ENCODE measurements at places on chromosomes 6 and 20.

GRCh38 chr6:134888316-134888715 lies 61.6 kb downstream of the ALDH8A1 start:
- DNase-seq, result no peak

GRCh38 chr6:56868687-56869086 lies 86.2 kb upstream of the BEND6 start:
- DNase-seq, result no peak

GRCh38 chr6:34638834-34639736 lies 57.5 kb downstream of the ILRUN start:
- DNase-seq, result no peak

DNA sequence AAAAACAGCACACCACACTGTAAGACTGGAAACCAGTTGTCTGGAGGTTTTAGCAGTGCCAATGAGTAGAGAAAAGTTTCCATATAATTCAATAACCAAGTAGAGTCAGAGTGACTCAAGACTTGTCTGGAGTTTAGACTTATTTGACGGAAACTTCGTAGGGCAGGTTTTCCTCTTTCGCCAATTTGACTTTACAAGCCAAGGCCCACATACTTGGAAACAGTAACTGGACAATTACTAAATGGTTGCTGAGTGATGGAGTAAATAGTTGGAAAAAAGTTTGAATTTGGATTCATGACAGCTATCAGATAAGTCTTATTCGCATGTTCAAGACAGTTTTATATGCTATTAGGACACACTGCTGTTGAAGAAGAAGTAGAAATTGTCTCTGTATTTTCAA lies 48.1 kb upstream of the CTAGE9 start:
- DNase-seq, result no peak

- no peak for DNase-seq
These were observed 125.9 kb downstream of the CDK19 start for GRCh38 chr6:110689275-110689935.

GRCh38 chr6:28980137-28980851 lies 24.8 kb downstream of the ZNF311 start:
- DNase-seq, result no peak

DNA sequence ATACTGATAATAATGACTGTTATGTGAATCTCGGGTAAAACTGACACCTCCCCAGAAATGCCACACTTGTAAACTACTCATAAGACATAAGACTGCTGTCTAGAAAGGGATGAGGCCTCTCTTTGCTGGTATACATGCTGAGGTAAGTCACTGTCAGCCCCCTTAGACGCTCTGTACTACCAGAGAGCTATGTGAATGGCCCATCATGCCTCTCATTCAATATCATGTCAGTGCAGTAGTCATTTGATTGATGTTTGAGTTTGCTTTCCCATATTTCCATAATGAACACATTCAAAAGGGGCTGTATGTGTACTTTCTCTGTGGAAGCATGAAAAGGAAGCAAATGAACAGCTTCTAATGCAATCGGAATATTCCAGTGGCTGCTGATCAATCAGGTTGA lies 119.4 kb upstream of the AGPAT4 start:
- DNase-seq, result no peak

- no peak for DNase-seq
These were observed 17.9 kb downstream of the PERP start for GRCh38 chr6:138089325-138089724.

DNA sequence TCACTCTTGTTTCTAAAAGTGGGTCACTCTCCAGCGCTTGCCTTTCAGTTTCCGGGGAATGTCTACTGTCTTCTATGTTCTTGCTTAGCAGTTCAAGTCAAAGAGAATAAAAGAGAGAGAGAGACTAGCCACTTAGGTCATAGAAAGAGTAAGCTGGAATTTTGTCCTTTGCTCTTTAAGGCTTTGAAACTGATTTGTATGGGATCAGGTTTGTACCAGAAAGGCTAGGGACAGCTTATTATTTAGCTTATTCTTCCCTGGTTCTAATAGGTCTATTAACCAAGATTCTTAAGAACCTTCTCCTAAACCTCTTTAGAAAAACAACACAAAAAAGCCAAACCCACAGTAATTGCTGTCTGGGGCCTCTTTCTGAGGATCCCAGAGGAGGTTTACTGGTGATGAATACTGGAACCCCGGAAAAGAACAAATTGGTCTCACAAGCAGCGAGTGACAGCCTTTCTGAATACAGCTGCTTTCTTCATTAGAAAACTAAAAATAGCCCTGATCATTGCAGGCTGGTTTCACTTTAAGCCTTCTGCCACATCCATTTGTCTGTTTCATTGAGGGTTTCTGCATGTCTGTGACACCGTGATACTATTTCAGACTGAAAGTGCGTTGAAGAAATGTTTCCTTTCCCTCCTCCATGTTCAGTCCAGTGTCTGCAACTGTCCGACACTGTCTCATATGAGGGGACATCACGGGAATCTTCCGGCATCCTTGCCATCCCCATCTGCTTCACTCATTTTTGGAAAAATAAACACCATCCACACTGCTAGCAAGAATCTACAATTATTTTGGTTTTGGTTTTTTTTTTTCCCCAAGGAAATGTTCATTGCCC lies 75.1 kb upstream of the ATXN1 start:
- DNase-seq, result no peak

DNA sequence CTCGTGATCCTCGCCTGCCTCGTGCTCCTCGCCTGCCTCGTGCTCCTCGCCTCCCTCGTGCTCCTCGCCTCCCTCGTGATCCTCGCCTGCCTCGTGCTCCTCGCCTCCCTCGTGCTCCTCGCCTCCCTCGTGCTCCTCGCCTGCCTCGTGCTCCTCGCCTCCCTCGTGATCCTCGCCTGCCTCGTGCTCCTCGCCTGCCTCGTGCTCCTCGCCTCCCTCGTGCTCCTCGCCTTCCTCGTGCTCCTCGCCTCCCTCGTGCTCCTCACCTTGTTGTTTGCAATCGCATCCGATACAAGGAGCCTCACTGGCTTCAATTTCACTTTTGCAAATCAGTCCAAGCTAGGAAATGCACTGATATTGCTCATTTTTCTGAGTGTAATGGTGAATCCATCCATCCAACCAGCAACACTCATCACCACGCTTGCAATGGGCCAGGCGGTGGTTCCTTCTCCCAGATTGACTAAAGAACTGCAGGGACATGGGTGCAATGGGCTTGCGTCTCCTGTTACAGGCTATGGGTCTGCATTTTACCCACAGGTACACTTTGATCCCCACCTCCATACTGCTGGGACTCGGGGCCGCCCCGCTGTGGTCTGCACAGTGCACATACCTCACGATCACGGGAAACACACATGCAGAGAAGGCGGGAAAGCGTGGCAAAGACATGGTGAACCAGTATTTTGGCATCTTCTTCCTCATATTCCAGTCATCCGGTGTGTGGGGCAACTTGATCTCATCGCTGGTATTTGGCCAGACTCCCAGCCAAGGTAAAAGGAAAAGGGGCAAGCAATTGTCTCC lies 4.6 kb downstream of the UNC93A start:
- DNase-seq, result no peak

GRCh38 chr6:145731447-145731846 lies 3.9 kb downstream of the EPM2A start:
- peak; percentile 5 for DNase-seq

DNA sequence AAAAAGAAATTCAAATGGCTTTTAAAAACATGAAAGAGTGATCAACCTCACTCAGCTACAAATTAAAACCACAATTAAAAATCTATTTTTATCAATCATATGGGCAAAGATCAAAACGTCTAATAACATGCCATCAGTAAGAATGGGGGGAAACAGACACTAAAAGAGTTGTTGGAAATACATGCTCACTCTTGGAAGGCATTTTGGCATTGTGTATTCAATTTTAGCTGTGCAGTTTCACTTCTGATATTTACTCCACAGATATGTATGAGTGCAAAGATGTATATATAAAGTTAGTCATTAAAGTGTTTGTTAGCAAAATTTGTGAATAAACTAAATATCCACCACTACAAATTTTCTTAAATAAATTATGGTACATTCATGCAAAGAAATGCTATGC lies 112.3 kb upstream of the TOP1 start:
- no peak for DNase-seq

- no peak for DNase-seq
These were observed 41.0 kb upstream of the RAB23 start for GRCh38 chr6:57262901-57263694.

GRCh38 chr6:71395731-71396409 lies 107.3 kb downstream of the OGFRL1 start:
- DNase-seq, result no peak

- no peak for DNase-seq
These were observed 93.7 kb downstream of the TULP4 start for GRCh38 chr6:158405933-158406332.

DNA sequence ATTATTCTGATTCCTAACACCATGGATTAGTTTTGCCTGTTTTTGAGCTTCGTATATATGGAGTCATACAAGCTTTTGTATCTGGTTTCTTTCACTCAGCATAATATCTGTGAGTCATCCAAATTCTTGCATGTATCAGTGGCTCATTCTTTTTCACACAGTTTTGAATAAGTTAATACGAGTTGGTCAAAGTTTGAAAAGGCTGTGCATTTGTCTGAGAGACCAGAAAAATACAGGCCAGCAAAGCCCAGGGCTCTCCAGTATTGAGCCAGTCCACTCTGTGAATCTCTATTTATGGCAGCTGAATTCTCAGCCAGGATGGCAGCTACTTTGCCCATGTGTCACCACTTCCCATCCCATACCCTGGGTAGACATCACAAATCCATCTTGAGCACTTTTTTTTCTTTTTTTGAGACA lies 7.2 kb upstream of the CHMP4B start:
- DNase-seq, result no peak

DNA sequence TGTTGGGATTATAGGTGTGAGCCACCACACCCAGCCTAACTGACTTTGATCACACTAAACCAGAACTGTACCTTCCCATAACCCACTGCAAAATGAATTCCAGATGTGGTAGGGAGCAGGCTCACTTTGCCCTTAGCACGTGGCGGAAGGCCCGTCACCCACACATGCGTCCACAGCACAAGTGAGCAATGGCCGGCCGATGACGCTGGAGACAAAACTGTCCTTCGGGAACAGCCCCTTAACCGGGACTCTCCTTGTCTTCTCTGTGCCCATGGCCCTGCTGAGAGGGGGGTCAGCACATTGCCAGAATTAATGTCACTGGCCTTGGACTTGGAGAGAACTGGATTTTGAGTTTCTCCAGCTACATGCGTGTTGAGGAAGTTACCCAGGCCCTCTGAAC lies 107.2 kb downstream of the TOX2 start:
- DNase-seq, result no peak

DNA sequence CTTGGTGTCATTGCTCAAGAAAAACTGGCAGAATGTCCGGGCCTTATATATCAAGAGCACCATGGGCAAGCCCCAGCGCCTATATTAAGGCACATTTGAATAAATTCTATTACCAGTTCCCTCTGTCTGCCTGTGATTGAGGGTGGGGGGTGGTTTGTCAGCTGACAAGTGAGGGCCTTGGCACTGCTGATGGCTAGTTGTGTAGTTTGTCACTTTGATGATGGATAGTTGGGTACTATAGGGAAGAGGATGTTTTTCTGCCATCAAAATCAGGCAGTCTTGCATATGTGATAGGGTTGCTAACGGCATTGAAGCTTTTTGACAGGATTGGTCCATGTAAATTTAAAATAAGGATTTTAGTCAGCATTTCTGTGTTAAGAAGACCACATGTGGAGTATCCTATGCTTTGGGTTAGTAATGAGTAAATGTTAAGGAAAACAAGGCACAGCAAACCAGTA lies 2.5 kb downstream of the RPL10A start:
- DNase-seq, result no peak

GRCh38 chr6:32215617-32216016 lies 8.2 kb downstream of the NOTCH4 start:
- DNase-seq, result no peak

- no peak for DNase-seq
These were observed 26.9 kb downstream of the STK35 start for GRCh38 chr20:2128542-2128941.

DNA sequence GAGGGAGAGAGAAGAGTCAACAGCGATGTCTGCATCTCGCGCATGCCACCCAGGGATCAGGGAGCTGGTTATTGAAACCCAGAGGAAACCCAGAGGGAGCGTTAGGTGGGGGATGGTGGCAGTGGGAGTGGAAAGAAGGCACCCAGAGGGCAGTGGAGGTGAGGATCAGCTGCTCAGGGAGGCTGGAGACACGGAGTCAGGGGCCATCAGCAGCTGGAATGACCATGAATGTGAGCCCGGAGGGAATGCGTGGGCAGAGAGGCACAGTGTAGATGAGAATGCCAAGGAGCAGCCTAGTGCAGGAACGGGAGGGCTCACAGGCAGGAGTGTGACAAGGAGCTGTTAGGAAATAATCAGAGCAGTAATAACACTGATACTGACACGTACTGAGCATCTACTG lies 36.2 kb downstream of the RSPO4 start:
- no peak for DNase-seq

GRCh38 chr20:40547483-40548091 lies 141.4 kb downstream of the MAFB start:
- DNase-seq, result no peak

DNA sequence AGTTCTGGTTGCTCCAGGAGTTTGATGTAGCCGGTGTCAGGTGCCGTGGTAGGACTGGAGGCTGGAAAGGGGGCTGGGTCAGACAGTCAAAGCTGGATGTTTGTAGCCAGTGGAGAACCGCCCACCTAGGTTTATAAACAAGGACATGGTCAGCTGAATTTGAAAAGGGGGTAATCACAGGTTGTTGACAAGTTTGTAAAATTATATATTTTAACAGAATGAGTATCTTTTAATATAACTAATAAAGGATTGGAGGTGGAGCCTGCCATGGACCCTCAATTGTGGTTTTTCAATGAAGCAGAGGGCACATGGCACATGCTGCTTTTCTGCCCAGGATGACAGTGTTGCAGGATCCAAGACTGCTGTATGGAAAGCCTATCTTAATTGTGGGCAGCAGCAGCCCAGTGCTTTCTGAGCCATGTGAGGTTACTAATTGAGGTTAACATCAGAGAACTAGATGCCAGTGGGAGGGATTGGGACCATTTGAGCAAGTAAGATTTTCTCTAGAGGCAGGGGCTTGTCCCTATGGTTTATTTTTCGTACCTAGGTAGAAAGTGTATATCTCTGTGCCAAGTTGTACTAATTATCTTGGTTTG lies 9.7 kb downstream of the HECA start:
- DNase-seq, result no peak

DNA sequence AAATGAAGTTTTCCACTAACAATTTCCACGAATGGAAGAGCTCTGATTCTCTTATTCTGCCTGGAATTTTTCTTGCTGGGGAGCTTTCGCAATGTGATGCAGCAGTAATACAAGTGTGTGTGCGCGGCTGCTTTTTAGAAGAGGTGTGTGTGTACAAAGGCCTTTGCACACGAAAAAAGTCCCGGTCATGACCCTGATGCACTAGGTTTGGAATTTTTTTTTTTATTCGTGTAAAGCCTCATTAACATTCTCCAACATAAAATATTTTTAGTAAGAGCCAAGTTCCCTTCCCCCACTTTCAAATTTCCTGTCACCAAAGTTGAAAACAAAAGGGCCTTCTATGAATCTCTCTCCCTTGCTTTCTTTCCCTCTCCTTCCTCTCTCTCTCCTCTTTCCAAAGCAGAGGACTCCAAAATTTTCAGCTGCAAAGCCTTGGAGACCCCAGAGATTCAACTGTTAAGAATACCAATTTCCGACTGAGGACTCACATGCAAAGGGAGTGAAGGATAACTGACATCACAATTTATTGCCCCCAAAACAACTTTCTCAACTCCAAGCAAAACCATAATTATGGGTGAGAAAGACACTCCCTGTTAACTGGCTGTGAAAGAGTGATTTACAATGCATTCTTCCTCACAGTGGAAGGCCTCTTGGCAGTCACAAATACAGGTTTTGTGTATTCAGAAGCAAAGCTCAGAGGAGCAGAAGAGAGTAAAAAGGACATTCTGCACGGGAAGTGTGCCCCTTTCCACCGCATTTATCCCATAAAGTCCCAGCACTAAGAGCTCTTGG lies 421.2 kb upstream of the JARID2 start:
- DNase-seq, result no peak
